ENCODE measurements at places on chromosomes 1 and 21.

DNA sequence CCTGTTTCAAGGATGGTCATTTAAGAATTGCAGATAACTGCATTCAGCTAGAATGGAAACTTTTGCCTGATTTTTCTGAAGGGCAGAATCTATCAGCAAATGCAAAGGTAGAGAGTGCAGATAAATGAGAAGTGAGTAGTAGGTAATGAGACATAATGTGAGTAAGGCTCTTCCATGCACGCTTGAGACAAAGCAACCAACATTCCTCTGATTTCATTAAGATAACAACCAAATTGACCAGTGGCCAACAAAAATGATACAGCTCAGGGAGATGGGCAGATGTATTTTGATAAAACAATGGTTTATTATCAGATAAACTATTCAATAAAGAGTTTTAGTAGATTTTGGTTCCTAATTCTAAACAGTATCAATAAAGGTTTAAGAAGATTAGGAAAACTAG is 404.4 kb upstream of the PBX1 start:
- DNase-seq = no peak

DNA sequence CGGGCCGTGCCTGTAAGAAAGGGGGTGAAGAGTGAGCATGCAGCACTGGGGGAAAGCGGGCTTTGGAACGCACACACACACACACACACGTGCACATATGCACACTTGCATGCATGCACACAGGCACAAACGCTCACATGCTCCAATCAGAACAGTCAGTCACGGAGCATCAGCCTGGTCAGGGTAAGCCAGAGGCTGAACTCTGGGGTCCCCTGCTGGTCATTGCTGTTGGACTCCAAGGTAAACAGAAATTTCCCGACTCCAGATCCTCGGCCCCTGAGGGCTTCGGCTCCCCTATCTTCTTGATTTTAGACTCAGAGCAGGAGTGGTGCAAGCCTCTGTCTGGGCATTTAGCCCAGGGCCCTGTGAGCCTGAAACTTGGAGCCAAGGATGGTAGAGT is 54.2 kb downstream of the SYT2 start:
- DNase-seq = no peak

DNA sequence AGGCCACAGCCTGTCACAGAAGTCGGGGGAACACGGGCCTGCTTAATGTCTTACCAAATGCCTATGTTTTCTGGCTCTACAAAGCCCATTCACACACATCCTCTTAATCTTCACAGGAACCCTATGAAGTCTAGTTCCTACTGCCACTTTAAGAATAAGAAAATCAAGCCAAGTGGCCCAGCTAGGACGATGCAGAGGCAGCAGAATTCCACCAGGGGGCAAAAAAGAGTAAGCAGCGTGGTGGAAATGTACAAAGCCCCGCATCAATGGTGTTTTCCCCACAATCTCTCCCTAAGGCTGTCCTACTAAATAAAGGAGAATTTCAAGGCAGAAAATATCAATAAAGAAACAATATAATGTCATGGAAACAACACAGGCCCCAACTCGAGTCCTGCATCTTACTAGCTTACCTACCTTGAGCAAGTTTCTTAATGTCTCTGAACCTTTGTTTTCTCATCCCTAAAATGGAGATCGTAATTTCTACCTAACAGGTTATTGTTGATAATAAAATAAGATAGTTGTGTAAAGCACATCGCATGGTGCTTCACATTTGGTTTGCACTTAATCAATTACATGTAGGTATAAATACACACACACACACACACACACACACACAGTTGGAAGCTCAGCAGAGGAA is 21.4 kb downstream of the SEC16B start:
- peak; percentile 19 for DNase-seq

- no peak for DNase-seq
Measured at GRCh38 chr1:42186152-42186551, 21.6 kb upstream of the GUCA2A start.

DNA sequence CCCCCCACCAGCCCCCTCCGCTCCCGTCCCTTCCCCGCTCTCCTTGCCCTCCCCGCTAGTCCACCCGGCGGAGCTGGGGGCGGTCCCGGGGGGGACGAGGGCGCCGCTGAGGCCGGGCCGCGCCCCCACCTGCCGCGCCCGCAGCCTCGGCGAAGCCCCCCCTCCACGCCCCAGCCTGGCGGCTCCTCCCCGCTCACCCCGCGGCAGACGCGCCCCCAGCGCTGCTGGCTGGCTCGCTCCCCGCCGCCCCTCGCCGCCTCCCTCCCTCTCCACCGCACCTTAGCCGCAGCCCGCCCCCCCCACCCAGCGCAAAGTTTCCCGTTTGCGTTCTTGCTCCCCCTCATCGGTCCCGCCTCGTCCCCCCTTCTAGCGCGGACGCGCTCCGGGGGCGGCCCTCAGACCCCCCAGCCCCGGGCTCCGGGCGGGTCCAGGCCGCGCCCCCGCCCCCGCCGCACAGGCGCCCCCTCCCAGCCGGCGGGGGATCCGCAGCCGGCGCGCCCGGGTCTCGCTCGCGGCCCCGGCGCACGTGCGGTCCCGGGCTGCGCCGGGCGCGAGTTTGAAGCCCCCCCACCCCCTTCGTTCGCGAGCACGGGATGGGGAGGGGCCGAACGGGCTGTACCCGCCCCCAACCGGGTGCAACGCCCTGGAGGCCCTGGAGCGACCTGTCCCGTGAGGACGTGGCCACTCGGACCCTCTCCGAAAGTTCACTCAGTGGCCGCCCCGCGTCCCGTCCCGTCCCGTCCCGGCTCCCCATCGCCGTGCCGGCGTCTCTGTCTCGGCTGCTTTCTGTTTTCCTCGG is 623 bp downstream of the PTPRF start:
- DNase-seq = peak; percentile 91

GRCh38 chr1:209485167-209485566 is 98.3 kb upstream of the CAMK1G start:
- no peak for DNase-seq

DNA sequence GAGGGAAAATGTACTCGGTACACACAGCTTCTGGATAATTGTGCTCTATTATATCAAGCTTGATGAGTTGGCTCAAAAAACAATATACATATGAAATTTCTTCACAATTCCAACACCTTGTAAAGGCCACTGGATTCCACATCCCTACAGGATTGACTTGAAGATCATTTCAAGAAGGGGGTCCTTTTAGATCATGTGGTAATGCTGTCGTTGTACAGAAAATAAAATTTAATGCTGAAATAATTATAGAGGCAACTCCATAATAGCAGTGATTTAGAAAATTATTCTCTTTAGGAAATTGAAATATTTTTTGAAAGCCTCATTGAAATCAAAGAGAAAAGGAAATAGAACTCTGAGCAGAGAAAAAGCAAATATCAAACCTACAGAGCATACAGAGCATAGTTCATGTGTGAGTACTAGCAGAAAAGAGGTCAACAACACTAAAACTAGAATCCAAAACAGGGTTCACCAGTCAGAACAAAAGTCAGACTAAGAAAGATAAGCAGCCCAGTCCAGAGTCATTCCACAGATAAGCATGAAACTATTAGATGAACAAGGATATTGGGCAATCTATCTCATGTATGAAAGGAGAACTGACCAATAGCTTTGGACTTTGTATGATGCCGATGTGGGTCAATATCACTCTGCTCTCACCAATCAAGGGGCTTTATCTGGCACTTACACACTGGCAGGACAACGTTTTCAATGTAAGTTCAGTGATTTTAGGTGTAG is 79.5 kb upstream of the PALMD start:
- DNase-seq = no peak

- no peak for DNase-seq
Measured at GRCh38 chr1:95013950-95014574, 58.7 kb downstream of the ALG14 start.

DNA sequence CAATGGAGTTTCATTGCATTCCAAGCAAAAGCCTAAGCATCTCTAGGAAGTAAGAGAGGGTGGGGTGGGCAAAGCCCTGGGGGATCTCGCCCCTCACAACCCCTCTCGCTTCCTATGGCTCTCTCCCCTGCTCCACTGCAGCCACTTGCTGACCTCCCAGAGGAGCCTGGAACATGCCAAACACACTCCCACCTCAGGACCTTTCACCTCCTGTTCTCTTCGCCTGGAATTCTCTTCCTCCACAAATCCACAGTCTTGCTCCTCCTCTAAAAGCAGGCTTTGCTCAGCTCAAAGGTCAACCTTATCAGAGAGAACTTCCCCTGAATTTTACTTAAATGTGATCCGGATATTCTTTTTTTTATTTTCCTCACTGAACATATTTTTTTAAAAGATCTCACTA is 20.9 kb upstream of the SRRM1 start:
- no peak for DNase-seq

All from NCI-H510A (cell line).